ENCODE measurements at places on chromosomes 7 and 10.

DNA sequence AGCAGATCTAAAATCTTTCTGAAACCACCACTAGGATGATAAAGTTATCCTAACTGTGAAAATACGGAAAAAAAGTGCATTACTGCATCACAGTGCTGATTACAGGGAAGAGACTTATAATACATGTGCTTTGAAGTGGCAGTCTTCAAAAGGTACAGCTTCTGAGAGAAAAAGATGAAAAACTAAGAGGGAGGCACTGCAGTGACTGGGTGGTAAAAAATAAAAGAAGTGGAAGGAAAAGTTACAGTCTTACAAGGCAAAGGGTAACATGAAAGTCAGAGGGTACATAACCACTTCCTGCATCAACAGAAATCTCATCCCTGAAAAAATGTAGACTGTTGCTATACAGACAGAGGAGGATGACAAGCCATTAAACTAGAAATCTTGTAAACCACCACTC lies 465.3 kb downstream of the ACTR3B start:
- DNase-seq, result no peak

GRCh38 chr10:79182781-79183467 lies 114.2 kb downstream of the ZMIZ1 start:
- no peak for DNase-seq

GRCh38 chr10:23202779-23203178 lies 10.7 kb downstream of the PTF1A start:
- DNase-seq, result no peak

GRCh38 chr7:20839987-20840386 lies 53.3 kb upstream of the SP8 start:
- no peak for DNase-seq

- no peak for DNase-seq
Measured at GRCh38 chr10:19824381-19825342, 8.4 kb downstream of the PLXDC2 start.

- no peak for DNase-seq
Measured at GRCh38 chr10:114367351-114368056, 36.8 kb downstream of the AFAP1L2 start.

All from bone marrow (tissue), 2 donors.